ENCODE measurements at places on chromosomes 7 and 10.

GRCh38 chr7:109213081-109213480, 643.4 kb downstream of the DNAJB9 start:
- no peak for DNase-seq

- DNase-seq = no peak
These were observed 41.7 kb downstream of the INPP5A start for GRCh38 chr10:132579027-132579859.

GRCh38 chr10:27792216-27792615, 46.6 kb upstream of the MKX start:
- no peak for DNase-seq

- DNase-seq = no peak
These were observed 71.5 kb downstream of the ZMIZ1 start for GRCh38 chr10:79140085-79140793.

- DNase-seq = no peak
These were observed 511.4 kb upstream of the GALNT17 start for GRCh38 chr7:70620333-70621055.

DNA sequence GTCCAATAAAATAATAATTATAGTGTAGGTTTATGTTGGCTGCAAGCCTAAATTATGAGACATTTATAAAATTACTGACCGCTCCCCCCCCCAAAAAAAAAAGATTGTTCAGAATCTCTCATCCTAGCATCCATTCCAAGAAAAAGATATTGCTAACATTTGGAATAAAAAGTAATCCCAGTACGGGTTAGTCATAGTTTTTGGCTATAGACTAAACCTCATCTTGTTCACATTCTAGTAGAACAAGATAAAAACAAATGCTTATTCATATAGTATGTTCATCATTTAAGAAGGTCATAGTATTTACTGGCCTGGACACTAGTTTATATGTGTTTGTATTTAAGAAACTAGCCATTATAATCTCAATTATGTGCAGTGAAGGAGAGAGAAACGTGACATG, 44.0 kb downstream of the ADK start:
- DNase-seq = peak; percentile 29

DNA sequence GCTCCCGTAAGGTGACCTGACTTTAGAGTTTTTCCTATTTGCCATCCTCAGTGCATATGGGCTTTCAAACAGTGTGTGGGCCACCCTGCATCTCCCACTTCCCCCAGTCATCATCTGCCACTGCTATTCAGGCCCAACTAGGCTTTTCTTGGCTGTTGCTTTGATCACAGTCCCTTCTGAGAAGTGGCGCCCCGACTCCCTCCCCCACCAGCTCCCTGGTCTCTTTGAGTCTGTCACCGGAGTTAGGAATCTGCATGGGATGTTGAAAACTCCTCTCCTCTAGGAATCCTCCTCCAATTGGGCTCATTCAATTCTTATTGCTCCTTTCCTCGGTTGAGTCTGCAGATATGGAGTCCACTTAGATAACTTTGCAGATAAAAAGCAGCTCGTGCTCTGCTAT, 32.1 kb downstream of the HIF1AN start:
- DNase-seq = no peak

- DNase-seq = no peak
These were observed 1.2 kb downstream of the DNAJC2 start for GRCh38 chr7:103343332-103343731.

DNA sequence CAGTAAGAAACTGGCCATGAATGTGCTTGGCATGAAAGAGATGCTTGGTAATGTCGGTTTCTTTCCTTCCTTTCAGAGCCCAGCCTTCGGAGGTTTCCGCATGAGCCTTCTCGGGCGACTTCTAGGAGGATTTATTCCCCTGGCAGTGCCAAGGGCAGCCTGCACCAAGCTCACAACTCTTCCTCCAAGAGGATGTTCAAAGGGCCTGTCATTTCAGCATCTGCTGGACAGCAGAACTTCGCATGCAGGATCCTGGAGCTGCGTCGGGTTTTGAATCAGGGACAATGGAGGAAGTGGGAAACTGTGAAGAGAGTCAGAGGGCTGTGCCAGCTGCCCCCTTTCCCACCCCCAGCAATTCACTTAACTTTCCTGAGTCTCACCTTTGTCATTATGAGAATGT, 21.3 kb downstream of the GOLGA7B start:
- DNase-seq = no peak

GRCh38 chr10:121698902-121699301, 100.7 kb upstream of the FGFR2 start:
- DNase-seq = no peak

- DNase-seq = peak; percentile 12
These were observed 30.2 kb downstream of the CHN2 start for GRCh38 chr7:29224726-29225125.

GRCh38 chr7:144720710-144721109, 115.1 kb downstream of the TPK1 start:
- no peak for DNase-seq

DNA sequence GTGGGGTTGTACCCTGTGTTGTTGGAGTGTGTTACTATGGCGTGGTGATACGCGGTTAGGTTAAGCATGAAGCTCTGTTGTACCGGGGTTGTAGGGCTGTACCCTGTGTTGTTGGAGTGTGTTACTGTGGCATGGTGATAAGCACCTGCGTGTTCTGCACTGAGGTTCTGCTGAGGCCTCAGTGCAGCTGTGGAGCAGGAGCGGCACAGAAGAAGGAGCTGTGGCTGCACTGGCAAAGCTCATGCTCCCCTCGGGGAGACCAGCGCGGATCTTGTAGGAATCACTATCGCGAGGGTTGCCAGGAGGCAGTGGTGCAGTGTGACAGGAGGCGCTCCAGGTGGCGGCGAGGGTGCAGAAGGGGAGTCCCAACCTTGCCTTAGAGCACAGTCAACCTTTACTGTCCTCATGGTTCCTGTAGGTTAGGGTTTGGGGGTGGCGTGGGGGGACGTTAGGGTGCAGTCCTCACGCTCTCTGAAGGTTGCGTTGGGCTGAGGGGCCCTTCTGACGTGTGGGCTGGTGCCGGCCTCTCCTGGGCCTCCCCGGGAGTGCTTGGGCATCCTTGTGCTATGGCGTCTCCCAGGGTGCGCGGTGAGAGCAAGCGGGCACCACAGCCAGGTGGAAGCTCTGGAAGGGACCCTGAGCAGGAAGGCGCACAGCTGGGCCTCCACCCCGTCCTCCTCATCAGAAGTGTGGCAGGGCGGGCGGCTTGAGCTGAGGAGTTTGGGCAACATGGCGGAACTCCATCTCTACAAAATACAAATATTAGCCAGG, 11.0 kb downstream of the DYNC2I1 start:
- no peak for DNase-seq

- no peak for DNase-seq
These were observed 301.1 kb upstream of the COBL start for GRCh38 chr7:51617686-51618085.

GRCh38 chr7:122679813-122680212, 19.1 kb downstream of the RNF133 start:
- no peak for DNase-seq

DNA sequence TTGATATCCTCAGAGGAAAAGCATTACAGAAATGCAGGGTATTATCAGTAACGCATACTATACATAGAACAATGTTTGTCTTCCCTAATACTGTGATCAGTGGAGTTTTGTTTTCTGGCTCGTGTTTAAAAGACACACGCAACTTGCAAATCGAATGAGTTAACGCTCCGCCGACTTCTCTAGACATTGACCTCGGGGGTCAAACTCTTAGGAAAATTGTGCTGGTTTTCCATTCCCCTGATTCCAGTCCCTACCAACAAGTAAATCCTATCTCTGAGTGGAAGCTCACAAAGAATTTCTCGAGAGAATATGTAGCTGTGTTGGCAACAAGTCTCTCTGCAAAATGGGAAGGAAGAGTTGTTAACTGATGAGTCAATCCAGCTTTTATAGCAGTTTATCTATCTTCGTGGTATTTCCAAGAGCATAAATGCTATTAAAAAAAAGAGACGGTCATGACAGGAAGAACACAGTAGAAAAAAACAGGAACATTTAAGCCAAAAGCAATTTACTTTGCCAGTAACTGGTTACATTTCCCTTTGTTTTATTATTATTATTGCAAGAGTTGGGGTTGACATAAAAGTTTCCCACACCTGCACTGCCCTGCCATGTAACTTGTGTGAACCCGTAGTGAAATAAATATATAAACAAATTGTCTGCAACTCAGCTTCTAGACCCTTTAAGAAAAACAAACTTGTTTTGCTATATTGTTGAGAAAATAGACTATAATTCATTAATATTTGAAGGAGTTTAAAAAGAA, 144.4 kb downstream of the ARID5B start:
- DNase-seq = peak; percentile 80

DNA sequence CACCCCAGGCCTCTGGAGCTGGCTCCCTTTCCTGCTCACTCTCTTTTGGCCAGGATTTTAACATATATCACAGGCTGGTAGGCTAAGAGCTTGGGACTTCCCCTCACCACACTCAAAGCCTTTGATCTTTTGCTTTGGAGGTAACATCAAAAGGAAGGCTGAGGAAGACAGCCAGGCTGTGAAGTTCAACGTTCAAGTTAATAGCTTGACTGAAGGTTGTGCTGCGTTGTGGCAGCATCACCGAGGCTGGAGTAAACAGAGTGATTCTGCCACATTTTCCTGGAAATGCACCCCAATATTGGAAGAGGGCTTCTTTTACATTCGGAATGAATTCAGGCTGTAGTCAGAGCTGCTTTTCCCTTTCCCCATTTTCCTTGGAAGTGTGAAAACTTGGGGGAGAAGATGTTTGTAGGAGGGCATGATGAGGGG, 57.3 kb downstream of the TCF7L2 start:
- no peak for DNase-seq

GRCh38 chr7:121831351-121831750, 41.6 kb upstream of the PTPRZ1 start:
- DNase-seq = peak; percentile 58

GRCh38 chr7:102446387-102447156, 13.2 kb downstream of the ORAI2 start:
- no peak for DNase-seq

- no peak for DNase-seq
These were observed 35.9 kb upstream of the SFTPD start for GRCh38 chr10:79984851-79985250.

GRCh38 chr10:112471878-112472487, 25.0 kb downstream of the VTI1A start:
- DNase-seq = peak; percentile 58

DNA sequence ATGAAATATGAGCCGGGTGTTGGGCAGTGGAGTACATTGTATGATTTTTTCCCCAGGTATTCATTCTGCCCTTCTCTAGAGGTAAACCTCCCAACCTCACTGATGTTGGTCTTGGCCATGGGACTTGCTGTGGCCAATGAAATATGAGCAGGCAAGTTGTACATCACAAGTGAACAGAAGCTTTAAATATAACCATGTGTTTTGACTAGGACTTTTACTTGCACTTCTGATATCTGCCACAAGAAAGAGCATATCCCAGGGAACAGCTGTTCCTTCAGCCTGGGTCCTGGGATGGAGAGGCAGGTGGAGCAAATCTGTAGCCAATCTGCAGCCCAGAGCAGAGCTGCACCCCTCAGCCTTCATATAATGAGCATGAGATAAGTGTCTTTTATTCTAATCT, 109.8 kb upstream of the PALS2 start:
- peak; percentile 17 for DNase-seq

GRCh38 chr10:3772361-3773171, 12.4 kb downstream of the KLF6 start:
- DNase-seq = no peak

- no peak for DNase-seq
These were observed 5.2 kb upstream of the GATA3 start for GRCh38 chr10:8049045-8049864.

DNA sequence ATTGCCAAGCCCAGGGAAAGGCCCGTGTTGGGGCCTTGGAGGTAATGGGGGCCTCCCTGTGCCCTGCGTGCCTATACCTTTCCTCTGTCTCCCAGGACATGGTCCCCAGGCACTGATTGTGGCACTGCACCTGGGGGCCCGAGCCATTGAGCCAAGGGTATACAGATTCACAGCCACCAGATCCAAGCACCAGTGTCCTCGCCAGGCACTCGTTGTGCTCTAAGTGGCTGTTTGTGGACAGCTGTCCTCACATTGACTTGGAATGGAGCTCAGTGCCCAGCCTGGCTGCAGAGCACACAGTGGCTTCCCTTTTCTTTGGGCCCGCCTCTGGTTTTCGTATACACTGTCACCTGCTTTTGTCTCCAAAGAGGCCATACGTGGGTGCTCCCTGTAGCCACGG, 72.0 kb upstream of the BTBD16 start:
- no peak for DNase-seq

DNA sequence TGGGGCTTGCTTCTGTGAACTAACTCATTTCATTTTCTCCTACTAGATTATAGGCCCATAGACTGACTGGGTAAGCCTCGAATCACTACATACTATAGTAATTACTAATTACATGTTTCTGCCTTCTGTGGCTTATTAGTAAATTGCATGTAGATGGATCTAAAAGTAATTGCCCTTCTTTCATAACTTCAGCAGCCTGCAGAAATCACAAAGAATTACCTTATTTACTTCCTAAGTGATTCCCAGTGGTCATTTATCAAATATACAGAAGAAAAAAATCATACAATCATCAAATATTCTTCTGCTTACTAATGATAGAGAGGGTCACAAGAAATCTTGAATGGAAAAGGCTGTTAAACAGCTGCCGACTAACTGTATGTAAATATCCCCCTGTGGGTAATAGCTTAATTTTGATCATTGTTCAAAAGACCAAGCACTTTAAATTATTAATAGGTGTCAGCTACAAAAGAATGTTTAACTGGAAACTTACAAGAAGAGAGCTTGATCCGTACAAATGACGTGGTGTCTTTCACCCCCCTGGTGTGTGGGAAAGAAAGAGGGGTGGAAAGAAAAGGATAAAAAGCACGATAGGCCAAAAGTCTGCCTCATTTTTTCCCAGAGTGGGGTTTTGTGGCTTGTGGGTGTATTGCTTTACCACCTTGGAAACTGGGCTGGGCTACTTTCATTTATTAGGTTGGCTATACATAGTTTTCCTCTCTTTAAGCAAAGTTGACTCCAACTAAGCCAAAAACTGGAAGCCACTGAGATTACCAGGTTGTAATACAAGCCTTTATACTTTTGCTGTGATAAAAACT, 361.8 kb upstream of the ZMIZ1 start:
- no peak for DNase-seq

GRCh38 chr10:78276139-78276538, 242.5 kb downstream of the RPS24 start:
- no peak for DNase-seq

DNA sequence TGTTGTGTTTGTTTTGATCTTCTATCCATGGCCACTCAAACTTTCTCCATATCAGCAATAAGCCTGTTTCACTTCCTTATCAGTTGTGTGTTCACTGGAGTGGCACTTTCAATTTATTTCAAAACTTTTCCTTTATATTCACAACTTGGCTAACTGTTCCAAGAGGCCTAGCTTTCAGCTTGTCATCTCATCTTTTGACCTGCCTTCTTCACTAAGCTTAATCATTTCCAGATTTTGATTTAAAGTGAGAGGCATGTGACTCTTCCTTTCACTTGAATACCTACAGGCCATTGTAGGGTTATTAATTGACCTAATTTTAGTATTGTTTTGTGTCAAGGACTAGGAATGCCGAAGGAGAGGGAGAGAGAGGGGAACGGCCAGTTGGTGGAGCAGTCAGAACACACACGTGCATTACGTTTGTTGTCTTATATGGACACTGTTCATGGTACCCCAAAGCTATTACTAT, 5.5 kb upstream of the GNAT3 start:
- no peak for DNase-seq

All from LHCN-M2 (cell line).